ENCODE measurements at places on chromosomes 3 and 15. TPM values are rescaled to one million over a fixed set of nuclear protein-coding genes. Genes with fewer than 3 reads are reported as not detected.

The FSD2 gene
- not detected for total RNA-seq

The KBTBD8 gene
- total RNA-seq, result 0.75 TPM

The NR1I2 gene
- not detected for total RNA-seq

The VIPR1 gene
- total RNA-seq, result 9.2 TPM

The SPTBN5 gene
- 3.0 TPM for total RNA-seq

The CPNE9 gene
- not detected for total RNA-seq

The TNNC1 gene
- 0.60 TPM for total RNA-seq

The CDHR4 gene
- total RNA-seq, result not detected

The LRRC31 gene
- total RNA-seq, result not detected

The CTXND1 gene
- 0.24 TPM for total RNA-seq

The GPR149 gene
- total RNA-seq, result not detected

The HEG1 gene
- 123 TPM for total RNA-seq

The ANKUB1 gene
- not detected for total RNA-seq

The LRRIQ4 gene
- total RNA-seq, result not detected

- H3K4me3 ChIP-seq, result no peak overlapping the region
- H3K27me3 ChIP-seq, result no peaks in the 10 kb centered on the region
- H3K4me1 ChIP-seq, result peaks cover 2% of the 10 kb centered on the region
- no peaks in the 10 kb centered on the region for H3K36me3 ChIP-seq
These were observed 24.5 kb upstream of the TBL1XR1 start for GRCh38 chr3:177221744-177222143.

GRCh38 chr15:42427429-42428223 lies 63.3 kb downstream of the ZNF106 start:
- DNase-seq, result no peak
- H3K36me3 ChIP-seq, result peaks cover 68% of the 10 kb centered on the region
- no peak overlapping the region for H3K27ac ChIP-seq
- H3K27me3 ChIP-seq, result no peaks in the 10 kb centered on the region

DNA sequence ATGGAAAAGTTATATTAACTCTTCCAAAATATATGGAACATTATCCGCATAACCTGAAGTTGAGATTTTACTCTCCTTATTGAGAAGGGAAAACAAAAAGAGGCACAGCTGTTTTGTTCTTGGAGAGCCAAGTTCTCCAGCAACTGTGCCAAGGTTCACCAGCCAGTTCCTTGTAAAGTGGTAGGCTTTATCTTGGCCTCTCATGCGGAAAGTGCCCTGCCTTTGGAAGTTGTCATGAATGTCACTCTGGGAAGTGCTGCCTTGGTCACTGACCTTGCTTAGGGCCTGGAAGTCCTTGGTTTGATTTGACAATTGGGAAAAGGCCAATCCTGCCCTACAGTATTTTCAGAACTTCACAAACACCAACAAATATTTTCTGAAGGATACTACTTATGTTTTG lies 44.2 kb upstream of the THRB start:
- peaks cover 13% of the 10 kb centered on the region for H3K27me3 ChIP-seq
- no peaks in the 10 kb centered on the region for H3K4me1 ChIP-seq
- no peak overlapping the region for H3K27ac ChIP-seq
- H3K4me3 ChIP-seq, result no peak overlapping the region

- H3K27me3 ChIP-seq, result no peaks in the 10 kb centered on the region
- H3K4me3 ChIP-seq, result no peak overlapping the region
- peaks cover 12% of the 10 kb centered on the region for H3K36me3 ChIP-seq
These were observed 55.6 kb upstream of the ICE2 start for GRCh38 chr15:60534546-60534945.

GRCh38 chr3:45870099-45870498 lies 16.2 kb upstream of the CCR9 start:
- no peaks in the 10 kb centered on the region for H3K4me1 ChIP-seq
- H3K4me3 ChIP-seq, result no peak overlapping the region
- H3K27me3 ChIP-seq, result peaks cover 79% of the 10 kb centered on the region
- H3K36me3 ChIP-seq, result no peaks in the 10 kb centered on the region
- H3K27ac ChIP-seq, result no peak overlapping the region

- DNase-seq, result peak; percentile 93
- H3K27me3 ChIP-seq, result peaks cover 3% of the 10 kb centered on the region
- no peak overlapping the region for H3K27ac ChIP-seq
- peaks cover 3% of the 10 kb centered on the region for H3K4me1 ChIP-seq
- H3K36me3 ChIP-seq, result no peaks in the 10 kb centered on the region
These were observed 6.7 kb upstream of the ACSBG1 start for GRCh38 chr15:78241017-78241416.

DNA sequence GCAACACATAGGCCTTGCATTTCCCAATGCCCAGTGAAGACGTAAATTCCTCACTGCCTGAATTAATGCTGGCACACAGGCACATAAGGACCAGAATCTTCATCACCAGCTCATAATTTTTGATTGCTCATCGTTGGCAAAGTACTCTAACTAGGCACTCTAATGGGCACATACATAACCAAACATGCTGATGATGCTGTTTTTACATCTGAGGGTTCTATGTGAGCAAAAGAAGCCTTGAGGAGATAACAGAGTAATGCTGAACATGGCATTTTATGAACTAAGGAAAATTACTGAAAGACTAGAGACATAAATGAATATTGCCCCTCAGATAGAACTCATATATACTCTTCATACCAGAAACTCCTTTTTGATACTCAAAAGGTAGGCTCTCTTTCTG lies 387.4 kb downstream of the EPHA6 start:
- no peaks in the 10 kb centered on the region for H3K4me1 ChIP-seq
- no peaks in the 10 kb centered on the region for H3K36me3 ChIP-seq
- H3K4me3 ChIP-seq, result no peak overlapping the region

GRCh38 chr3:101340591-101340990 lies 20.2 kb upstream of the IMPG2 start:
- H3K36me3 ChIP-seq, result peaks cover 39% of the 10 kb centered on the region
- no peak for DNase-seq
- H3K4me1 ChIP-seq, result no peaks in the 10 kb centered on the region
- no peak overlapping the region for H3K4me3 ChIP-seq
- H3K27me3 ChIP-seq, result no peaks in the 10 kb centered on the region

DNA sequence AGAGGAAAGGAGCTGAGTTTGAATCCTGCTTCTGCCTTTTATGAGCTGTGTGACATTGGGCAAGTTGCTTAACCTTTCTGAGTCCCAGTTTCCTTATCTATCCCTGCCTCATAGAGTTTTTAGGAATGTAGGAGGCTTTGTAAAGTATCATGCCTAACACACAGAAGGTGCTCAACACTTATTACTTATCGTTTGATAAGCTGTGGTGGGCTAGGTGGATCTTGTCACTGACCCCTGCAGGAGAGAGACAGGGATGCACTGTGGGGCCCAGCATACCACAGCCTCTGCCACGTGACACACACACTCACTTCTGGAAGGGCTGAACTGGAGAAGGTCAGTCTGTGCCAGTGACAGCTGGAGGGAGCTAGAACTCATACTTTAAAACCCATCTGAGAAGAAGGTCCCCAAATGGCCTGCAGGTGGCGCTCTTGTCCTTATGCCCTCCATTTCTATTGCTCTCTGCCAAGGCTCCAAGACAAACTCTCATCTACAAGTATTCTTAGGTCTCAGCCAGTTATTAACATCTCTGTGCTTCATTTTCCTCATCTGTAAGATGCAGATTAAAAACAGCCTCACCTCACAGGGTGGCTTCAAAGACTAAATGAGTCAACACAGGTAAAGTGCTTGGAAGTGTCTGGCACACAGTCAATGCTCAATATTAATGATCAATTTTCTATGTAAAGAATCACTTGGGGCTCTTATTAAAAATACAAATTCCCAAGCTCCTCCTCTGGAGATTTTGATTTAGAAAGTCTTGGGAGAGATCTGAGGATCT lies 57.5 kb upstream of the HACD2 start:
- peak overlapping the region; percentile 35 for H3K4me3 ChIP-seq
- H3K27ac ChIP-seq, result peak overlapping the region; percentile 90
- no peak for DNase-seq
- no peaks in the 10 kb centered on the region for H3K27me3 ChIP-seq
- H3K4me1 ChIP-seq, result peaks cover 40% of the 10 kb centered on the region

- no peak overlapping the region for H3K4me3 ChIP-seq
- H3K27ac ChIP-seq, result peak overlapping the region; percentile 59
- H3K4me1 ChIP-seq, result peaks cover 55% of the 10 kb centered on the region
- H3K27me3 ChIP-seq, result no peaks in the 10 kb centered on the region
- H3K36me3 ChIP-seq, result peaks cover 29% of the 10 kb centered on the region
These were observed 372.1 kb downstream of the LPP start for GRCh38 chr3:188526057-188526456.

GRCh38 chr15:67084561-67084960 lies 19.2 kb downstream of the SMAD3 start:
- no peak for DNase-seq
- no peaks in the 10 kb centered on the region for H3K27me3 ChIP-seq

- no peak for DNase-seq
- no peaks in the 10 kb centered on the region for H3K36me3 ChIP-seq
- no peak overlapping the region for H3K4me3 ChIP-seq
- no peaks in the 10 kb centered on the region for H3K27me3 ChIP-seq
- H3K27ac ChIP-seq, result no peak overlapping the region
These were observed 11.3 kb downstream of the ADAM10 start for GRCh38 chr15:58738046-58738707.

- H3K36me3 ChIP-seq, result peaks cover 14% of the 10 kb centered on the region
- DNase-seq, result no peak
- H3K27me3 ChIP-seq, result no peaks in the 10 kb centered on the region
- no peak overlapping the region for H3K27ac ChIP-seq
These were observed 30.0 kb downstream of the SHQ1 start for GRCh38 chr3:72818092-72818773.

GRCh38 chr15:73991260-73991659 lies 835 bp downstream of the STOML1 start:
- DNase-seq, result no peak
- no peaks in the 10 kb centered on the region for H3K27me3 ChIP-seq
- H3K36me3 ChIP-seq, result no peaks in the 10 kb centered on the region

- DNase-seq, result no peak
- peaks cover 29% of the 10 kb centered on the region for H3K4me1 ChIP-seq
- no peak overlapping the region for H3K4me3 ChIP-seq
These were observed 747.9 kb upstream of the CCDC54 start for GRCh38 chr3:106629215-106629832.

- no peaks in the 10 kb centered on the region for H3K27me3 ChIP-seq
- H3K36me3 ChIP-seq, result no peaks in the 10 kb centered on the region
- H3K4me3 ChIP-seq, result no peak overlapping the region
- DNase-seq, result peak; percentile 36
- H3K4me1 ChIP-seq, result peaks cover 27% of the 10 kb centered on the region
- H3K27ac ChIP-seq, result peak overlapping the region; percentile 83
These were observed 34.2 kb upstream of the SKIL start for GRCh38 chr3:170323331-170323730.

DNA sequence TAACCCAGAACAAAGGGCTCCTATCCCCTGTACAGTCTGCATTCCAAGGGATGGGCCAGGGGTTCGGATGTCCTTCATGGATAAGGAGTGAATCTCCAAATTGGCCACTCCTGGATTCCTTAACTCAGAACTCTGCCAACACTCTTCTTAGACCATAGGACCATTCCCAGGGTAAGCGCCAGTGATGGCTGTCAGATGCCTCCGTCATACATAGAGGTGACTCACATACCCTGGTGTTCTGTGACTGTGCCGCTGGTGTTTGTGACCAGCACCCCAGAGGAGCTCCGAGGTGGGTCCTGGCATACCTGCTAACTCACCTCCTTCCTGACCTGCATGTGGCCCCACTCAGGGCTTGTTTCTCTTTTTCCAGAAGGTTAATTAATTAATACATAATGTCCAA lies 134.7 kb downstream of the KLF13 start:
- H3K27ac ChIP-seq, result no peak overlapping the region
- H3K4me1 ChIP-seq, result peaks cover 15% of the 10 kb centered on the region
- DNase-seq, result peak; percentile 44

DNA sequence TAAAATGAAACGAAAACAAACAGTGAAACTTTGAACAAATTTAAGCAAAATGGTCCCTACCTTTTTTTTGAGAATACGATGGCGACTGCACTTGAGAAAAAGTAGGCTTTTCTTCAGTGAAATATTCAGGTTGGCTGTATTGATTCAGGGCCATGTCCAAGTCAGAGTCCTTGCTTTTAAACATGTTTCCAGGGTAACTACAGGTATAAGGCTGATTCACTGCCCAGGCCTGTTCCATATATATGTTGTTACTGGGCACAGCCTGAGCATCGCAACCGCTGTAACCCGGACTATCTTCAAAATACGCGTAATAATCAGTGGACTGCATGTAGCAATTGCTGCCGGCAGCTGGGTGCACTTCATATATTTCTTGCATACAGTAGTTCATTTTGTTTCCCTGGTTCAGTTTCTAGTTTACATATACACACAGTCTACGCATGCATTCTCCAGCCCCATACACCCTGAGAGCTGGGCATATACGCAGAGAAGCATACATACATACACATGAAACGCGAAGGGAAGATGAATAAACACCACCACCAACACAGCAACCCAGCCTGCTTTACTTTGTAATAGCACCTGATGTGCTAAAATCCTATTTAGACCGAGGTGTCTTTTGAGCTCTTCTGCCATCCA lies 220.0 kb downstream of the NR1D2 start:
- no peak for DNase-seq
- H3K4me1 ChIP-seq, result peaks cover 13% of the 10 kb centered on the region
- H3K27me3 ChIP-seq, result no peaks in the 10 kb centered on the region
- H3K4me3 ChIP-seq, result no peak overlapping the region
- no peaks in the 10 kb centered on the region for H3K36me3 ChIP-seq

DNA sequence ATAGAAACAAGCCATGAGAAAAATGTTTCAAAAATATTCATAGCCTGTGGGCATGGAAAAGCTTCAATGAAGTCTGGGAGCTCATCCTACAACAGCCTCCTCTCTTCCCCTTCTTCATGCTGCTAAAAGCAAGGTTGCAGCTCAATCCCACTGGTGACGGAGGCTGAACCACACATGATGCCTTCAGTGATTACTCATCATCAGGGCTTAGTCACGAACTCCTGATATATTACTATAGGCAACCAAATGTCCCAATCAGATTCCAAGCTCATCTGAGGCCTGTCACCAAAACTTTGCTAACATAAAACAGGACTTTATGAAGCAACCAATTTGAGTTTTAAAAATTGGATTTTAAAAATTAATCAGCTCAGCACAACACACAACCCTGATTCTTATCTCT lies 24.0 kb upstream of the SLC24A5 start:
- H3K27ac ChIP-seq, result no peak overlapping the region
- no peak for DNase-seq
- H3K36me3 ChIP-seq, result no peaks in the 10 kb centered on the region
- H3K4me3 ChIP-seq, result no peak overlapping the region
- H3K27me3 ChIP-seq, result peaks cover 3% of the 10 kb centered on the region
- H3K4me1 ChIP-seq, result peaks cover 4% of the 10 kb centered on the region

DNA sequence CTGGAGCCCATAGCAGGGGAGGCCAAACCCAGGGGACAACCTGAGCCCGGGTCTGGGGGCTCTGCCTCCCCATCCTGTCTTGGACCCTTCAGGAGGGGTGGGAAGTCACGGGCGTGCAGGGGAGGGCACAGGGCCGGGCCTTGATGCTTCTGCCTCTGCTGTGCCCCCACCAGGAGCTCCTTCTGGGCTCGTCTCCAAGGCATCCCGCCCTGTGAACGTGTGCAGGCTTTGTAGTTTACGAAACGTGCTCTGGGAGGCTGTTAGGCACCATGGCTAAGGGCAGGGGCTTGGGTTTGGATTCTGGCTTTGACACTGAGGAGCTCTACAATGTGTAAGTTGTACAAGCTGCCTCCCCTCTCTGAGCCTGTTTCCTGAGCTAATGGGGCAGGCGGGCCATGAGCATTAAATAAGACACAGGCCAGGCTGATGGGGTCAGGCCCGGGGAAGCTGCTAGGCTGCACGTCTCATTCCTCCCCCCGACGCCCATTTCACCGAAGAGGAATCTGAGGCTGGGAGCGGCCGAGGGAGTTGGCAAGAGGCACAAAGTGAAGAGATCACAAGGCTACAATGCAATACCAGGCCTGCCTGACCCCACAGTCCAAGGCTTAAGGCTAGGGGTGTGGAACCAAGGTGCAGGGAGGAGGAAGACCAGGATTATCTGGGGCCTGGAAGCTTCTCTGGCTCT lies 19.6 kb downstream of the PLXND1 start:
- H3K36me3 ChIP-seq, result peaks cover 29% of the 10 kb centered on the region
- H3K4me1 ChIP-seq, result peaks cover 39% of the 10 kb centered on the region
- no peak overlapping the region for H3K4me3 ChIP-seq
